Right atrium auricular region (tissue), 2 donors: ENCODE measurements at places on chromosomes 5 and 9. TPM values are rescaled to one million over a fixed set of nuclear protein-coding genes. Genes with fewer than 3 reads are reported as not detected.
A peak's percentile ranks its signal among the peaks of the same experiment; 100 is the strongest.

The FAM153A gene
- total RNA-seq = 1.9 TPM

The RCL1 gene
- 7.2 TPM for total RNA-seq

The F2RL1 gene
- total RNA-seq = 3.1 TPM

The MUSK gene
- total RNA-seq = 6.1 TPM

The GNA14 gene
- 2.2 TPM for total RNA-seq

The SLC46A2 gene
- total RNA-seq = 0.43 TPM

The AGXT2 gene
- not detected for total RNA-seq

The SPATA24 gene
- 9.5 TPM for total RNA-seq

The DBH gene
- not detected for total RNA-seq

The ADGRD2 gene
- not detected for total RNA-seq

The TEK gene
- 16.7 TPM for total RNA-seq

The TRMT10B gene
- 2.5 TPM for total RNA-seq

The IL31RA gene
- not detected for total RNA-seq

GRCh38 chr9:75636427-75637045 lies 253.9 kb upstream of the PCSK5 start:
- peaks cover 19% of the 10 kb centered on the region for H3K4me1 ChIP-seq
- H3K27me3 ChIP-seq = no peaks in the 10 kb centered on the region
- H3K36me3 ChIP-seq = no peaks in the 10 kb centered on the region
- H3K4me3 ChIP-seq = no peak overlapping the region

GRCh38 chr9:122986010-122986409 lies 45.2 kb downstream of the RABGAP1 start:
- H3K4me3 ChIP-seq = no peak overlapping the region
- DNase-seq = no peak
- peaks cover 28% of the 10 kb centered on the region for H3K36me3 ChIP-seq

GRCh38 chr9:75852746-75853145 lies 37.7 kb upstream of the PCSK5 start:
- no peak overlapping the region for H3K4me3 ChIP-seq
- no peaks in the 10 kb centered on the region for H3K27me3 ChIP-seq
- H3K27ac ChIP-seq = no peak overlapping the region
- H3K36me3 ChIP-seq = no peaks in the 10 kb centered on the region

- peaks cover 3% of the 10 kb centered on the region for H3K4me1 ChIP-seq
- peaks cover 3% of the 10 kb centered on the region for H3K36me3 ChIP-seq
- H3K27me3 ChIP-seq = no peaks in the 10 kb centered on the region
- no peak for DNase-seq
These were observed 8.3 kb downstream of the TMEM250 start for GRCh38 chr9:136110082-136111061.

- H3K27me3 ChIP-seq = no peaks in the 10 kb centered on the region
- H3K4me1 ChIP-seq = no peaks in the 10 kb centered on the region
- no peaks in the 10 kb centered on the region for H3K36me3 ChIP-seq
- DNase-seq = no peak
These were observed 469 bp downstream of the AGTPBP1 start for GRCh38 chr9:85741095-85741874.

- DNase-seq = no peak
- H3K27ac ChIP-seq = peak overlapping the region; percentile 81
- H3K36me3 ChIP-seq = peaks cover 16% of the 10 kb centered on the region
- peaks cover 14% of the 10 kb centered on the region for H3K4me1 ChIP-seq
These were observed 24.0 kb downstream of the HNRNPK start for GRCh38 chr9:83956086-83956435.

- H3K27ac ChIP-seq = no peak overlapping the region
- no peak overlapping the region for H3K4me3 ChIP-seq
- no peak for DNase-seq
- no peaks in the 10 kb centered on the region for H3K27me3 ChIP-seq
These were observed 175.8 kb upstream of the GAS1 start for GRCh38 chr9:87122947-87123685.

- H3K27ac ChIP-seq = no peak overlapping the region
- no peak overlapping the region for H3K4me3 ChIP-seq
- no peaks in the 10 kb centered on the region for H3K36me3 ChIP-seq
- H3K27me3 ChIP-seq = no peaks in the 10 kb centered on the region
These were observed 149.7 kb upstream of the SV2C start for GRCh38 chr5:75933489-75933888.

GRCh38 chr5:60883229-60883628 lies 39.2 kb upstream of the ELOVL7 start:
- H3K27me3 ChIP-seq = no peaks in the 10 kb centered on the region
- no peak overlapping the region for H3K27ac ChIP-seq
- no peak for DNase-seq

- no peaks in the 10 kb centered on the region for H3K4me1 ChIP-seq
- no peak overlapping the region for H3K4me3 ChIP-seq
- no peak for DNase-seq
- no peak overlapping the region for H3K27ac ChIP-seq
- no peaks in the 10 kb centered on the region for H3K27me3 ChIP-seq
- H3K36me3 ChIP-seq = no peaks in the 10 kb centered on the region
These were observed 355.6 kb upstream of the DAB2 start for GRCh38 chr5:39780347-39780746.

GRCh38 chr9:129235931-129236331 lies 57.9 kb upstream of the IER5L start:
- H3K27me3 ChIP-seq = no peaks in the 10 kb centered on the region
- no peaks in the 10 kb centered on the region for H3K36me3 ChIP-seq
- peaks cover 10% of the 10 kb centered on the region for H3K4me1 ChIP-seq
- no peak for DNase-seq
- no peak overlapping the region for H3K4me3 ChIP-seq

DNA sequence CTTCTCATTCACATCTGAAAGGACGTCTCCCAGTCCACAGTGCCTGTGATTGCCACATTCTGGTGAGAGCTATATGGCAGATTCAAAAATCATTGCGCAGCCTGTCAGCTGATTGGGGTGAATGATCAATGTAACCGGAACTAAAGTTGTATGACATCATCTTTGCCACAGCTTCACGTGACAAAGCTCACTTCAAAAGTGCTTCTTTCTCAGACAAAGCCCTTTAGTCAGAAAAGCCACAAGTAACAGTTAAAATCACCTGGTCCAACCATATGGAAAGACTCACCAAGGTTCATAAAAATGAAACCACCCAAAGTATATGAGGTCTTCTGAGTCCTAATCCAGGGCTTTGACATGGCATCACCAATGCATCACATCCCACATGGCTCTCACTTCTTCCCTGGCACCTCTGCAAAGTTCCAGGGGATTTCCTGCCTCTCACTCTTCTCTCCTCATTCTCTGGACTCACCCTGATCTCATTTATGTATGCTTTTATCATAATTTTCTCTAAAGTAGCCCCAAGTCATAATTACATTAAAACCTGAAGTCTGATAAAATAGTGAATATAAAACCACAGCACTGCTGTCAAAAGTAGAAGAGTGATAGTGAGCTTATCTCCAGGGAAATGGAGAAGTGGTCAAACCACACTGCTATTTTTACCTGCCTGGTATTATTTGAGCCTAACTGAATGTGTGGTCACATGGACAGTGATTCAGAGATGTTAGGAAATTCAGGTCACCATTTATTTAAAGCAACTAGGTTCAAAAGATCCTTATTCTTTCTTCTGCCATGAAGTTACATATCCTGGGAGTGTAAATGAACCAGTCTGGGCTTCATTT lies 193.1 kb upstream of the PTGER4 start:
- no peaks in the 10 kb centered on the region for H3K27me3 ChIP-seq
- no peaks in the 10 kb centered on the region for H3K36me3 ChIP-seq
- no peak for DNase-seq
- no peak overlapping the region for H3K4me3 ChIP-seq

- no peaks in the 10 kb centered on the region for H3K27me3 ChIP-seq
- H3K4me1 ChIP-seq = peaks cover 12% of the 10 kb centered on the region
- no peak for DNase-seq
- no peak overlapping the region for H3K27ac ChIP-seq
These were observed 7.2 kb downstream of the CYFIP2 start for GRCh38 chr5:157273131-157273556.

DNA sequence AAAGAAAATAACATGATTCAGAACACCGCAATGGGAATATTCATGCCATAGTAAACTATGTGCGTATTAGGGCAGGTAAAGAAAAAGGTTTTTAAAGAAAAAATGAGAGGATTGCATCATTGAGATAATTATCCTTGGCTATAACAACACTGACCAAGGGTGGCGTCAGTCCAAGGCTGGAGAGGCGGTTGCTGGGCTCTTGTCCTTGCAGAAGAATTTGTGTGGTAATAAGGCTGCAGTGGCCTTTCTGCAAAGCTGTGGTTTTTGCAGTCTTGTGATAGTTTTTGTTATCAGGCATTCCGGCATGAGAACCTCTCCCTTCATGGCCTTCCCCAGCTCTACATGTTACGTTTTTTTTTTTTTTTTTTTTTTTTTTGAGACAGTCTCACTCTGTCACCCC lies 14.0 kb downstream of the BOD1 start:
- no peaks in the 10 kb centered on the region for H3K27me3 ChIP-seq
- peak; percentile 71 for DNase-seq
- H3K27ac ChIP-seq = no peak overlapping the region

DNA sequence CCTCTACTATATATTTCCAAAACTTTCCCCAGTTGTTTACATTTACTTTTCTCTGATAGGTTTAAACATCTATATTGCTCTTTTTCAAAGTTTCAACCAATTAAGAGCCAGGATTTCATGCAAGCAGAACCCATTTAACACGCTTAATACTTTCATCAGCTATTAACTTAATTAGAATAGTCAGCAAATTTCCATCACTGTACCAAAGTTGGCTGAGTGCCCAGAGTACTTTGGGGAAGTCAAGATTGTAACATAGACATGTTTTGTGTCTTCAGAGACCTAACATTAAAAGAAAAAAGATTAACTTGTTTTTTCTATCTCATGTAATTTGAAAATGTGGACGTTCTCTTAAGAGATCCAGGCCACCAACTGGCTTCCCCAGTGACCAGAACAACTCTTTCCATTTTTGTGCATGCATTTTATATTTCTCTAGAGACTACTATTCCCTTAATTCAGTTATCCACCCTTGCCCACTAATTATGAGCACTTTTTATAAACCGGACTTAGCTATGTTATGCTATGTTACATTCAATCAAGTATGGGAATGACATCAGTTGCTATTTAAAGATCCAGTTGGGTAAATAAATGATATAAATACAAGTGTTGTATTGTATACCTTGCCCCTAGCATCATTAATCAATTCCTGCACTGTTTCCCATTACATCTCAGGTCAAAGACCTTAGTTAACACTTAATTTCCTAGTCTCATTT lies 478.1 kb upstream of the NMUR2 start:
- no peaks in the 10 kb centered on the region for H3K4me1 ChIP-seq
- H3K4me3 ChIP-seq = no peak overlapping the region
- H3K27ac ChIP-seq = no peak overlapping the region
- DNase-seq = no peak

- H3K27me3 ChIP-seq = no peaks in the 10 kb centered on the region
- no peak for DNase-seq
- H3K4me3 ChIP-seq = no peak overlapping the region
- no peaks in the 10 kb centered on the region for H3K4me1 ChIP-seq
These were observed 161.2 kb upstream of the PTPRD start for GRCh38 chr9:10774051-10774450.

DNA sequence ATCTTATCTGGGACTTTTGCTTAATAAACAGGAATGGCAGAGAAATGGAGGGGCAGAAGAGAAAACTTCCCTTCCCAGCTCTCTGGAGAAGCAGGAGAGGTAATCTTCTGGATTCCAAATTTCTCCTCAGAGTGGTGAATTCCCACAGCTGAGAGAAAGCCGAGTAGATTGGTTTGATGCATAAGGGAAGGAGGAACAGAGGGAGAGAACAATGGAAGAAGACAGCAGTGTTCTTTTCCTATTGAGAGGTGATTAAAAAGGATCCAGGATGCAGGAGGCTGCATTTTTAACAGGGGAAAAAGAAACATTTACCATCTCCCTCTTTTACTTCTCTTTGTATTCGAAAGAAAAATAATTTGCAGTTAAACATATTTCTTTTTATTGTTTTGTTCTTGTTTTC lies 13.1 kb downstream of the SH3RF2 start:
- peaks cover 32% of the 10 kb centered on the region for H3K4me1 ChIP-seq
- H3K4me3 ChIP-seq = no peak overlapping the region
- no peak for DNase-seq
- H3K27ac ChIP-seq = peak overlapping the region; percentile 88
- no peaks in the 10 kb centered on the region for H3K36me3 ChIP-seq
- no peaks in the 10 kb centered on the region for H3K27me3 ChIP-seq

DNA sequence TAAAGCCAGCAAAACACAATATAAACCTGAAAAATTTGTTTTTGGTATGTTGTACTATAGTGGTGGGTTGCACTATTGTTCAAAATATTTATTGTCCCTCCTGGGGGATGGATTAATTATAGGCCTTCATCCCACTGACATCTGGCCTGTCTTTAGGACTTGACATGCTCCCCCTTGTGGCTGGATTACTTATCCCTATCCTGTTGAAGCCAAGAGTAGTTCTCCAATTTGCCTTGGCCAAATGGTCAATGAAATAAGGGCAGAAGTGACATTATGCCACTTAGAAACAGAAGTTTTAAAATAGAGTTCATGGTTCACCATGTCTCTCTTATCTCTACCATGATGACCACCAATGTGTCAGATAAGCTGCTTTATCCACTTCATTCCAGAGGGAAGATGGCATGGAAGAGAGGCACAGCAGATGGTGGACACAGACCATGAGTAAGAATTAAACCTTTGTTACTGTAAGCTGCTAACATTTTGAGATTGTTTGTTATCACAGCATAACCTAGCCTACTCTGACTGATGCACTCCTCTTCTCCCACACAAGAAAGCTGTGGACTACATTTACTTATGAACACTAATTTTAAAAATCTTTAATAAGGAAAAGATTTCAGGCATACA lies 29.2 kb upstream of the ARHGEF28 start:
- no peaks in the 10 kb centered on the region for H3K27me3 ChIP-seq
- no peak for DNase-seq
- no peaks in the 10 kb centered on the region for H3K36me3 ChIP-seq
- no peaks in the 10 kb centered on the region for H3K4me1 ChIP-seq
- H3K27ac ChIP-seq = no peak overlapping the region
- no peak overlapping the region for H3K4me3 ChIP-seq

DNA sequence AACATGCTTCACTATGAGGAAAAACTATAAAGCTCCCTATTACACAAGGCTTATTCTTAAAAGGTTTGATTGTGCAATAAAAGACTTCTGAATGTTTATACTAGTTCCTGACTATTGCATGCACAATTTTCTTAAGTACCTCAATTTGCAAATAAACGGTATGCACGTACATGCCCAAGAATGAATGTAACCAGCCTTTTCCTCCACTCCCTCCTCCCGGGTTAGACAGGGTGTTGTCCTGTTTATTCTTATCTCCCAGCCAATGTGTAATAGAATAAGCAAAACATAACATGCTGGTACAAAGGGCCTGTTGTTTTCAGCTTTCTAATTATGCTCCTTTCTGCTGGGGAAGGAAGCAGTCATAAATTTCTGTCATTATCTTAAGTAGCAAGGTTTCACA lies 79.1 kb downstream of the AOPEP start:
- H3K27ac ChIP-seq = peak overlapping the region; percentile 81
- H3K36me3 ChIP-seq = peaks cover 6% of the 10 kb centered on the region
- DNase-seq = no peak
- peaks cover 58% of the 10 kb centered on the region for H3K4me1 ChIP-seq
- H3K27me3 ChIP-seq = no peaks in the 10 kb centered on the region

- peak overlapping the region; percentile 88 for H3K4me3 ChIP-seq
- DNase-seq = no peak
- no peaks in the 10 kb centered on the region for H3K27me3 ChIP-seq
- H3K4me1 ChIP-seq = no peaks in the 10 kb centered on the region
These were observed 508 bp downstream of the MOCS2 start for GRCh38 chr5:53109056-53109442.

GRCh38 chr9:107213561-107214028 lies 69.5 kb upstream of the RAD23B start:
- H3K27me3 ChIP-seq = no peaks in the 10 kb centered on the region
- no peak for DNase-seq
- H3K4me1 ChIP-seq = no peaks in the 10 kb centered on the region
- no peak overlapping the region for H3K4me3 ChIP-seq
- no peaks in the 10 kb centered on the region for H3K36me3 ChIP-seq

GRCh38 chr9:83707518-83707767 lies 315 bp downstream of the UBQLN1 start:
- peaks cover 42% of the 10 kb centered on the region for H3K4me1 ChIP-seq
- no peaks in the 10 kb centered on the region for H3K27me3 ChIP-seq
- no peaks in the 10 kb centered on the region for H3K36me3 ChIP-seq
- peak; percentile 82 for DNase-seq
